NCI-H187 treated with DMSO at 0.1 percent for 48 hours (cell line): ENCODE measurements at places on chromosomes 11 and 22.

- no peak for DNase-seq
These were observed 147.4 kb downstream of the TRIM29 start for GRCh38 chr11:119990309-119991021.

- no peak for DNase-seq
These were observed 3.8 kb downstream of the APOL3 start for GRCh38 chr22:36156515-36157419.

DNA sequence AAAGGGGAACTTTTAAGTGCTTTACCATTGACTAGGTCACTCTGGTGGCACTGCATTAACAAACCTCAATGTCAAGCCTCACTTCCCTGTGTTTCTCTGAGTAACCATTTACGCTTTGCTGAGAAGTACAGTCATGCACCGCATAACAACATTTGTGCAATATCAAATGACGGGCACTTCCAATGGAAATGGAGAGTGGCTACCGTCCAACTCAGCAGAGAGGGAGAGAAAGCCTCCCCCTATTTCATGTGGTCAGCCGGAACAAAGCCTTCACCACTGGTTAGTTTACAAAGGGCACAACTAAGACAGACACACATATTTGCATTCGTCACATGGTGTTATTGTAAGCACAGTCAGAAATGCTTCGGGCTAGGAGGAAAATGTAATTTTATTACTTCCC lies 117.3 kb downstream of the RASSF10 start:
- DNase-seq: peak; percentile 77

DNA sequence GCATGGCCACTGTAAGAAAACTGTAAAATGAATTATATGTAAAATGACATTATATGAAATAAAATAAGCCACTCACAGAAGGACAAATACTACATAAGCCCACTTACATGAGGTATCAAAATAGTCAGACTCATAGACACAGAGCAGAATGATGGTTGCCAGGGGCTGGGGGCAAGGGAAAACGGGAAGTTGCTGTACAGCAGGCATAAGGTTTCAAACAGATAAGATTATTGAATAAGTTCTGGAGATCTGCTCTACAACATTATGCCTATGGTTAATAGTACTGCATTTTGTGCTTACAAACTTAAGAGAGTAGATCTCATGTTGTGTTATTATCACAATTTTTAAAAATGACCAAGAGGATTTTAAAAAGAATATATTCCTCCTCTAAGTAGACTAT lies 32.7 kb upstream of the HEPHL1 start:
- DNase-seq: no peak

- DNase-seq: no peak
These were observed 103.5 kb downstream of the WT1 start for GRCh38 chr11:32331792-32332191.

GRCh38 chr11:131465746-131466145 lies 95.3 kb downstream of the NTM start:
- no peak for DNase-seq

GRCh38 chr22:44570476-44571445 lies 72.7 kb upstream of the RTL6 start:
- DNase-seq: no peak

GRCh38 chr11:66050581-66051231 lies 1.5 kb upstream of the SF3B2 start:
- DNase-seq: peak; percentile 3

GRCh38 chr11:35971841-35972422 lies 28.1 kb downstream of the LDLRAD3 start:
- DNase-seq: no peak

DNA sequence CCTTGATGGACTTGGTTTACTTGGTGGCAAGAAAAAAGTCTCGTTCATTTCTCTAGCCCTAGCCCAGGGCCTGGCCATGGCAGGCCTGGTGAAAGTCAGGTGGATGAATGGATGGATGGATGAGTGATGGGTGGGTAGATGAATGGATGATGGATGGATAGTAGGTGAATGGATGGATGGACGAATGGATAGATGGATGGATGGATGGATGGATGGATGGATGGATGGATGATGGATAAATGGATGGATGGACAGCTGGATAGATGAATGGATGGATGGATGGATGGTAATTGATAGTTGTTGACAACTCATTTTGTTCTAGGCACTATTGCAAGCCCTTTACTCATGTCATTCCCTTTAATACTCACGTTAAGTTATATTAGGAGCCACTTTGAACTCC lies 86.1 kb upstream of the ANO1 start:
- no peak for DNase-seq

DNA sequence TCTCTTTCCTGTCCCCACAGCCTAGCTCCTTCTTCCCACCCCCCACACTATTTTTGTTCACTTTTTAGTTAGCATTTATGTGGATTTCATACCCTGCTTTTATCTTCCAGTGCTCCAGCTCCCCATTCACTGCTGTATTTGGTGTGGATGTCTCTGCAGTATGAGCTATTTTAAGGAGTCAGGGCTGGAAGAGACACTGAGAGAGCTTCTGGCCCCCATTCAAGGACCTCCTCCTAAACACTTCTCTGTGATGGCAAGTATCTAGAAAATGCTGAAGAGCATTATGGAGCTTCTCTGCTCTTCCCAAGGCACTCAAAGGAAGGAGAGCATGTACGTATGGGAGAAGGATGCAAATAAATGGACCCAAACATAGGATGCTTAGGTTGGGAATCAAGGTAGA lies 79.5 kb downstream of the RAB30 start:
- no peak for DNase-seq

- no peak for DNase-seq
These were observed 67.7 kb upstream of the SORL1-AS1 start for GRCh38 chr11:121520243-121521144.

GRCh38 chr22:42169055-42169469 lies 38.5 kb upstream of the CYP2D6 start:
- DNase-seq: no peak

- no peak for DNase-seq
These were observed 4.6 kb downstream of the FRMD8 start for GRCh38 chr11:65390996-65391395.

DNA sequence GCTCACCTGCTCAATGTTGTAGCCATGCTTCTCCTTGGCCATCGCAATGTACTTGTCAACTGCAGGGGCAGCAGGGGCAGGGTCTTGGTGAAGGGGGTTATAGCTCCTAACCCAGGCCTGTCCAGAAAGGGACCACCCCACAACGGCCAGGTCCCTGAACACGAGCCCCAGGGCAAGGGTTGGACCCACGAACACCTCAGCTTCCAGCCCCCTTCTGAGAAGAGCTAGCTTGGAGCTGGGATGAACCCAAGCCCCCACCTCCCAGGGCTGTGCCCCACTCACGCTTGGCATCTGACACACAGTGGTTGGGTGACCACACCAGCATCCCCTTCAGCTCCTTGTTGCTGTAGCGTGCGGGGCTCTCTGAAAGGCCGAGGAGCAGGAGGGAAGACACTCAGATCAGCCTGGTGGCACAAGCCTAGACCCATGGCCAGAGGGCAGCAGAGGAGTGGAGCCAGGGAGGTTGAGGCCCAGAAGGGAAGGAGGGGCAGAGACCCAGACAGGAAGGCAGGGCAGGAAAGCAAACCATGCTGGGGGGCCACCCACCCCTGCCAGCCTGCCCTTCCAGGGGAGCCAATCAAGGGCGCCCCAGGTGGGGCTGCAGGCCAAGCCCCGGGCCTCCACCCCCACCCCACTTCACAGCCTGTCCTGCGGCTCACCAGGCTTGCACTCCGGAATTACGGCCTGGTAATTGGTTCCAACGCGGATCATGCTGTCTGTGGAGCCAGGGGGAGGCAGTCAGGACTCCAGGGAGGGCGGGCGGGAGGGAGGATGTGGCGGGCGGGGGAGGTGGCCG lies 1.9 kb downstream of the RCOR2 start:
- DNase-seq: no peak

- no peak for DNase-seq
These were observed 60.9 kb downstream of the SMIM38 start for GRCh38 chr11:69216647-69217051.

GRCh38 chr22:40204321-40205116 lies 26.8 kb downstream of the TNRC6B start:
- DNase-seq: no peak

DNA sequence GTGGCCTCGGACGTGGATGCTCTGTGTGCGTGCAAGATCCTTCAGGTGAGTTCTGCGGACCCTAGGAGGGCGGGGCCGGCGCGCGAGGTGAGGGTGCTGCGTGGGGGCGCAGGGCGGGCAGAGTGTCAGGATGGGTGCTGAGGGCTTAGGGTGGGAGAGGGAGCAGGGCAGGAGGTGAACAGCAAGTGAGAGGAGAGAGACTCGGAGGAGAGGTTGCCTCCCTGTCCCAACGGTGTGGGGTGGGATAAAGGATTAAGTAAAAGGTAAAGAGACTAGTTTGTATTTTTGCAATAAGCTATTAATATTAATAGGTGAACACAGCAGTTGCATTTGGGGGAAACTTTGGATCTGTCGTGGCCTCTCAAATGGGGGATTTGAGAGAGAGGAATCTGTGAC lies 451 bp downstream of the CDC45 start:
- no peak for DNase-seq

DNA sequence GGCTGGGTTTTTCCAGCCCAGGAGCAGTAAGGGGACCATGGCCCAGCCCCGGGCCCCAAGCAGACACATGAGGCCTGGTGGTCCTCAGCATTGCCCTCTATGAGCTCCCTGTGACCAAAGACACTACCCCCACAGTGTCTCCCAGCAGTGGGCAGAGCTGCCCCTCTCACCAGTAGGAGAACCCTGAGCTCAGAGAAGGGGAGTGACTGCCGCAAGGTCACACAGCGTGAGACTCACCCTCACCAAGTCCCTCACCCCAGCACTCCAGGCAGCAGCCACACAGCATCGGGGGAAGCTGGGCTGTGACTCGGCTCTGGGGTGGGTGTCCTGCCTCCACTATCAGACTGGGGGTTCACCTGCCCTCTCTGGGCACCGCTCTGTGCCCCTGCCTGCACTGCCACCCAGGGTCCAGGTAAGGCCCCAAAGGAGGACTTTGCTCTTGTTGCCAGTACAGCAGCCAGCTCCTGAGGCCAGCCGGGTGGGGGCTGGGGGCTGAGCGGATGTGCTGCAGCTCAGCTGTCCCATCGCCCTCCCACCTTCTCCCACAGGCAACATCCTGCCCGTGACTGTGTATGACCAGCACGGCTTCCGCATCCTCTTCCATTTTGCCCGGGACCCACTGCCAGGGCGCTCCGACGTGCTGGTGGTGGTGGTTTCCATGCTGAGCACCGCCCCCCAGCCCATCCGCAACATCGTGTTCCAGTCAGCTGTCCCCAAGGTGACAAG lies 7.9 kb upstream of the SH3BP1 start:
- no peak for DNase-seq

GRCh38 chr11:68798221-68798813 lies 43.4 kb downstream of the CPT1A start:
- no peak for DNase-seq

GRCh38 chr22:36787204-36787988 lies 11.5 kb upstream of the IFT27 start:
- no peak for DNase-seq

- DNase-seq: no peak
These were observed 11.5 kb upstream of the RPS3 start for GRCh38 chr11:75387736-75388294.

GRCh38 chr11:76798671-76799065 lies 15.5 kb downstream of the TSKU start:
- no peak for DNase-seq

- DNase-seq: no peak
These were observed 192.9 kb downstream of the INSC start for GRCh38 chr11:15307619-15308024.
